ENCODE measurements at places on chromosomes 13 and 19. TPM values are rescaled to one million over a fixed set of nuclear protein-coding genes. Genes with fewer than 3 reads are reported as not detected.
A peak's percentile ranks its signal among the peaks of the same experiment; 100 is the strongest.

- H3K27ac ChIP-seq: no peak overlapping the region
- H3K4me3 ChIP-seq: no peak overlapping the region
- peak; percentile 36 for DNase-seq
- H3K27me3 ChIP-seq: no peaks in the 10 kb centered on the region
- H3K36me3 ChIP-seq: no peaks in the 10 kb centered on the region
Observed at GRCh38 chr13:113919761-113920559, 53.9 kb downstream of the C13orf46 start.

GRCh38 chr13:41956272-41956671 lies 4.6 kb downstream of the VWA8 start:
- peaks cover 5% of the 10 kb centered on the region for H3K4me1 ChIP-seq
- no peak overlapping the region for H3K4me3 ChIP-seq
- DNase-seq: no peak
- no peaks in the 10 kb centered on the region for H3K27me3 ChIP-seq

DNA sequence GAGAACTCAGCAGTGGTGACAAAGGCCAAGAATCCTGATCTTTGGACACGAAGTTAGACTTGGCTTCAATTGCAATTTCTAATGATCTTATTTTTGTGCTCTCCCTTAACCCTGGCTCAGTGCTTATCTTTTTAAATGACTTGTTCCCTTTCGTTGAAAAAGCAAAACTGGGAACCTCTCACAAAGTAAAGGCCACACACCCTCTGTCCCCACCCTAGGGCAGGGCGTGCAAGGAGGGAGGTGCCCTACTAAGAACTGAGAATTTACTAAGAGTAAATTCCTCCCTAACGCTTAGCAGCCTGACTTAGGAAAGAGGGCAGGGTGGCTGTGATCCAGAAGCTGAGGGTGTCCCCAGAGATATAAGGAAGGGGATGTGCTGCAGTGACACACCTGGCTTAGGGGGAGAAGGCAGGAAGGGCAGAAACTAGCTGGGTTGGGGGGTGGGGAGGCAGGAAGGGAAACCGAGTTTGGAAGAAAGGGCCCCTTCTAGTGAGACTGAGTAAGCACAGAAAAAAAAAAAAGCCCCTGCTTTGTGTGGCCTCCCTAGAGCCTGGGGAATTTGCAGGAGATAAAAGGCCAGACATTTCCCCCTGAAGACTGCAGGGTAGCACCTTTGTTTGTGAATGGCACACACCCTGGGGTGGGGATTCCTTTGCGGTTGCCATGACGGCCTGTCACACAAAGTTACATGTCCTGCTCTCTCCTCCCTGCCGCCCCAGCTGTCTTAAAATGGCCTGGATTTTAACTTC lies 435.1 kb downstream of the EFNB2 start:
- H3K4me3 ChIP-seq: no peak overlapping the region
- no peaks in the 10 kb centered on the region for H3K27me3 ChIP-seq
- no peak overlapping the region for H3K27ac ChIP-seq
- no peak for DNase-seq

DNA sequence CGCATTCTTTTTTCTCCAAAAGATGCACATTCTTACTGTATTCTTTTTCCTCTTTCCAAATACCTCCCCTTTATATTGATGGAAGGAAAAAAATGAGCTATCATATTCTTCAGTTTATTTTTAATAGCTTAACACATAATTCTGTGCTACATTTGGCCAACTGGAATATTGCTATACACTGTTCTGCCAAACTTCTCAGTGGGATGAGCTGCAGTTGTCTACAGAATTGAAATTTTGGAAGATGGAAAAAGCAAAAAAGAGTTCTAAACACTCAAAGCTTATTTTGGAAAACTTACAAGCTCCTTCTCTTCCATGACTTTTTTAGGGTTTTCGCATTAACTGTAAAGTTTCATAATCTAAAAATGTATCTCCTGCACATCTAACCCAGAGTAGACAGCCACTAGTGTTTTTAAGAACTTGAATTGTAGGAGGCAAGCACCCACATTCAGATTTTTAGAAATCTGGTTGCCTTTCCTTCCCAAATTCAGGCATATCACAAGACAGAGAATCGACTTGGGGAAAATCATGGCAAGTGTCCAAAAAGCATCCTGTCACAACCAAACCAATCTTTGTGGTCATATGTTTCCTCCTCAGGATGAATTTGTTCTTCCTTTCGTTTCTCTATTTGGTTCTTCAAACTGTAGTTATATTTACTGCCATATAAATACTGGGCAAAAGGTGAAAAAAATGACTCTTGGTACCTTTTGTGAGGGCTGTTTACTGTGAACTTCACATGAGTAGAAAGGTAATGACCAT lies 111.4 kb upstream of the FRY start:
- H3K36me3 ChIP-seq: no peaks in the 10 kb centered on the region
- no peaks in the 10 kb centered on the region for H3K4me1 ChIP-seq

GRCh38 chr13:36530050-36530789 lies 97.9 kb downstream of the CCNA1 start:
- no peaks in the 10 kb centered on the region for H3K27me3 ChIP-seq
- peaks cover 44% of the 10 kb centered on the region for H3K4me1 ChIP-seq
- no peak overlapping the region for H3K4me3 ChIP-seq
- no peaks in the 10 kb centered on the region for H3K36me3 ChIP-seq
- peak overlapping the region; percentile 47 for H3K27ac ChIP-seq

- H3K27me3 ChIP-seq: no peaks in the 10 kb centered on the region
- no peak overlapping the region for H3K4me3 ChIP-seq
- DNase-seq: peak; percentile 41
Observed at GRCh38 chr19:4567584-4568071, 8.1 kb upstream of the SEMA6B start.

GRCh38 chr19:57282011-57282643 lies 1.8 kb downstream of the ZNF460 start:
- no peak for DNase-seq
- no peak overlapping the region for H3K4me3 ChIP-seq
- no peaks in the 10 kb centered on the region for H3K27me3 ChIP-seq

GRCh38 chr13:28967029-28967915 lies 147.1 kb downstream of the MTUS2 start:
- H3K27me3 ChIP-seq: no peaks in the 10 kb centered on the region
- DNase-seq: no peak
- H3K4me3 ChIP-seq: no peak overlapping the region

- H3K27me3 ChIP-seq: no peaks in the 10 kb centered on the region
- no peaks in the 10 kb centered on the region for H3K4me1 ChIP-seq
- no peak overlapping the region for H3K27ac ChIP-seq
- DNase-seq: no peak
- no peak overlapping the region for H3K4me3 ChIP-seq
- no peaks in the 10 kb centered on the region for H3K36me3 ChIP-seq
Observed at GRCh38 chr13:64718116-64718515, 2512.0 kb downstream of the PCDH9 start.

DNA sequence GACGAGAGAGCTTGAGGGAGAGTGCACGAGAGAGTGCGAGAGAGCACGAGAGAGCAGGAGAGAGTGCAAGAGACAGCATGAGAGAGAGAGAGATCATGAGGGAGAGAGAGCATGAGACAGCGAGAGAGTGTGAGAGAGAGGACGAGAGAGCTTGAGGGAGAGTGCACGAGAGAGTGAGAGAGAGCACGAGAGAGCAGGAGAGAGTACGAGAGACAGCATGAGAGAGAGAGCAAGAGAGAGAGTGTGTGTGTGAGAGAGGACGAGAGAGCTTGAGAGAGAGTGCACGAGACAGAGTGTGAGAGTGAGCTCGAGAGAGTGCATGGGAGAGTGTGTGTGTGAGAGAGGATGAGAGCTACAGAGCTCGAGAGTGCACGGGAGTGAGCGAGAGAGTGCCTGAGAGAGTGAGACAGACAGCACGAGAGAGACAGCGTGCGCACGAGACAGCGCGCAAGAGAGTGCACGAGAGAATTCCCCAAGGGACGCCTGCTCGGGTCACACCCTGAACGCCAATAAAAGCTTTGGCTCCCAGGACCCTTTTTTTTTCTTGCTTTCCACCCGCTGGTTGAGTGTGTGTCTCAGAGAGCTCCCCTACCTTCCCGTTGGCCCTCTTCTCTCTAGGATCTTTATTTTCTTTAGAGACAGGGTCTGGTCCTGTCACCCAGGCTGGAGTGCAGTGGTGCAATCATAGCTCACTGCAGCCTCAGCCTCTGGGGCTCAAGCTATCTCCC lies 3.7 kb downstream of the CD70 start:
- DNase-seq: no peak
- H3K27me3 ChIP-seq: peaks cover 8% of the 10 kb centered on the region
- no peaks in the 10 kb centered on the region for H3K36me3 ChIP-seq
- H3K4me1 ChIP-seq: no peaks in the 10 kb centered on the region
- no peak overlapping the region for H3K4me3 ChIP-seq

DNA sequence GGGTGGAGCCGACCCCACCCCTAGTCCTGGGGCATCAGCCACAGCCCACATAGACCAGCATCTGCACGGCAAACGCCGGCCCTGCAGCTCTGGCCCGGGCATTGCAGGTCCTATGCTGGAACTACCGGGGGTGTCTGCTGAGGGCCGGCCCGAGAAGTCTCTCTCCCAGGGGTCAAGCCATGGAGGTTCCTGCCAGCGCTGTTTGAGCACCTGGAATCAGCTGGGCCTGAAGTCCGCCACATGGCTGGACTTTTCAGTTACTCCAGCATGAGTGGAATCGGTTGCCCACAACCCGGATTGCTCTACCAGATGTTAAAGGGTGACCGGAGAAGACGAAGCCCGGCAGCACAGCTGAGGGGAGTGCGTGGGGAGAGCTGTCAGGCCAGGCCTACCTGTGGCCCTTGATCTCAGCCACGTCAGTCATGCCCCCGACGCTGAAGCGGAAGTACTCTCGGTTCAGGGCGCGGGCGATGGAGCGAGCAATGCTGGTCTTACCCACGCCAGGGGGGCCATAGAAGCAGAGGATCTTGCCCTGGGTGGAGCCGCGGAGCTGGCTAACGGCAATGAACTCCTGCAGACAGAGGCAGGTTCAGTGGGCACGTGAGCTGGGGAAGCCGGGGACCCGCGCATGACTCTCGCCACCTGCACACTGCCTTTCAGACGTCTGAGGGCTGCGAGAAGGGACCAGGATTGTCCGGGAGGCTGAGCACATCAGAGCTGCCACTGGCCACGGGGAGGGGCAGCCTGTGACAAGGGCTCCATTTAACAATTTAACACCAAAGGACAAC lies 8.7 kb downstream of the RPL36 start:
- H3K27ac ChIP-seq: no peak overlapping the region
- H3K4me1 ChIP-seq: no peaks in the 10 kb centered on the region
- peaks cover 45% of the 10 kb centered on the region for H3K36me3 ChIP-seq
- no peaks in the 10 kb centered on the region for H3K27me3 ChIP-seq

GRCh38 chr19:55698256-55698655 lies 23.2 kb downstream of the EPN1 start:
- H3K4me3 ChIP-seq: no peak overlapping the region
- no peaks in the 10 kb centered on the region for H3K27me3 ChIP-seq
- H3K27ac ChIP-seq: no peak overlapping the region
- no peaks in the 10 kb centered on the region for H3K4me1 ChIP-seq
- no peak for DNase-seq
- peaks cover 49% of the 10 kb centered on the region for H3K36me3 ChIP-seq

DNA sequence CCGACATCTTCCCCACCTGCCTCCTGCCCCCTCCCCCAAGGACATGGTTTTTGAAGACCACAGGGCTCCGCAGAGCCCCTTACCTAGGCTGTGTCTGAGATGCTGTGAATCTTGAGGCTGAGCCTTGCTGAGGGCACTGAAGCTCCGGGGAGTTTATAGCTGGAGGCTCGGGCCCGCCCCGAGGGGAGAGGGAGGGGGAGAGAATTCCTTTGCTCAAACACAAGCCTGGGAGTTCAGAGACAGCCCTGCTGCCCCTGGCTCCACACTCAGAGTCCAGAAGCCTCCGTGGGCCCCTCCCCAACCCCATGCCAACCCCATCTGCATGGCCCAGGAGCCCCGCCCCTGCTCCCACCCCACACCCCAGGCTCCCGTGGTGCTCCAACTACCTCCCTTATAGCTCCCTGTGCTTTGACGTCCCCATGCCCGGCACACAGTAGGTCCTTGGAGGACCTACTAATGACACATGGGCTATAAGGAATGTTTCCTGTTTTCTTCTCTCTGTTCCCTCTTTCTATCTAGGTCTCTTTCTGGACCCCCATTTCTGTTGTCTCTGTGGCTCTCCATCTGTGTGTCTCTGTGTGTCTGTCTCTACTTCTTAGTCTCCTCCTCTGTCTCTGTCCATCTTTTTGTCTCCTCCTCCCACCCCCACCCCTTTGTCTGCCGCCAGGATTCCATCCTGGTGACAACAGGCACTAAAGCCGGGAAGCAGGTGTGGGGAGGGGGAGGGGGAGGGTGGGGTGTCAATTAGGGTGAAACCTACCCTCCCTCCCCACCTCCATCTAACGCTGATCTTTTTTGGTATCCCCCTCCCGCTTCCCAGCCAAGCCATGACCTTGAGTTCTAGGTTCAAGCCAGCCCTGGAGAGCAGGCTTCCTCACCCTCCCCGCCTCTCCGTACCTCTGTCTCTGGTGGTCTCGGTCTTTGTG lies at the start of gene TNNT1:
Gene TNNT1, minus strand, starts transcription at position 129 of the 926 bp plus-strand sequence. CDS start 2,049 bp downstream, outside the sequence.
- H3K4me1 ChIP-seq: no peaks in the 10 kb centered on the region
- no peak within 1 kb of the TSS for H3K27ac ChIP-seq
- H3K27me3 ChIP-seq: peaks cover 17% of the 10 kb centered on the region
- H3K4me3 ChIP-seq: no peak within 1 kb of the TSS
- no peaks in the 10 kb centered on the region for H3K36me3 ChIP-seq
- DNase-seq: no peak

GRCh38 chr19:29548483-29549085 lies 22.8 kb downstream of the VSTM2B start:
- H3K4me1 ChIP-seq: no peaks in the 10 kb centered on the region
- no peaks in the 10 kb centered on the region for H3K27me3 ChIP-seq
- no peak overlapping the region for H3K4me3 ChIP-seq
- H3K36me3 ChIP-seq: no peaks in the 10 kb centered on the region
- no peak for DNase-seq

DNA sequence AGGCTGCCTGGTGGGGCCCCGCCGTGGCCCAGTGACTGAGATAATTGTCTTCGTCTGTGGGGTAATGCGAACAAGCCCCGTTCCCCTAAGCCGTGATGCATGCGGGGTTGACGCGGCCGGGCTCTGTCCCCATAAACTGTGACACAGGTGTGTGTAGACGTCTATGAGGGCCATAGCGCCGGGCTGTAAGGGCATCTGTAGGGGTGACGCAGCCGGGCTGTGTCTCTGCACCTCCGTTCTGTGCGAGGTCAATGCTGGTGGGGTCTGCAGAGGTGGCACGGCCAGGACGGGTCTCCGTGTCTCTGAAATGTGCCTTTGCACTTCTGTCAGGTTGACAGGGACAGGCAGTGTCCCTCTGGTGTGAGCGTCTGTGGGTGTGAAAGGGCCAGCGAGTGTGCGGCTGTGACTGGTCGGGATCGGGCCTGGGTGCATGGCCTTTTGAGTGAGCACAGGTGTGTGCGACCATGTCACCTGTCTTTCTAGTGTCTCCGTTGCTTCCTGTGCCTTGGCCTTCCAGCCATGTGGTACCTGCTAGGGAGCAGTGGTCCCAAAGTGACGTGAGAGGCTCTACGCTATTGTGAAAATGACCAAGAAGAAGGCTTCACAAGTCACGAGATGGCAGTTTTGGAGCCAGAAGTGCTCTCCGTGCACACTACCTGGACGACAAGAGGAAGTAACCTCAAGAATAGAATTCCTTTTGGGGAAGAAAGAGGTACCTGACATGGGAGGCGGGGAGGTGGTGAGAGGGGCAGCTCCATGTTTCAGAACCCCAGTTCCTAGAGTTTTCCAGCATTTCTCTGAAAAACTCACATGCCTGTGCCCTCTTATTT lies 16.4 kb upstream of the ZNF331 start:
- no peak overlapping the region for H3K27ac ChIP-seq
- H3K27me3 ChIP-seq: no peaks in the 10 kb centered on the region
- peaks cover 7% of the 10 kb centered on the region for H3K4me1 ChIP-seq
- peak overlapping the region; percentile 40 for H3K4me3 ChIP-seq
- no peak for DNase-seq
- no peaks in the 10 kb centered on the region for H3K36me3 ChIP-seq

Gene OSCAR
- 0.39 TPM for total RNA-seq

Gene NUP58
- total RNA-seq: 92.1 TPM

Gene PCDH9
- 8.7 TPM for total RNA-seq

Gene LMTK3
- 7.1 TPM for total RNA-seq

Gene NCAN
- total RNA-seq: 0.44 TPM

Data from thyroid gland (tissue), 4 donors.